ENCODE measurements at places on chromosomes 6 and 20.
A peak's percentile ranks its signal among the peaks of the same experiment; 100 is the strongest.

- no peak for DNase-seq
Measured at GRCh38 chr6:1838604-1839213, 229.0 kb downstream of the FOXC1 start.

- no peak for DNase-seq
Measured at GRCh38 chr6:170358496-170358895, 51.9 kb downstream of the FAM120B start.

DNA sequence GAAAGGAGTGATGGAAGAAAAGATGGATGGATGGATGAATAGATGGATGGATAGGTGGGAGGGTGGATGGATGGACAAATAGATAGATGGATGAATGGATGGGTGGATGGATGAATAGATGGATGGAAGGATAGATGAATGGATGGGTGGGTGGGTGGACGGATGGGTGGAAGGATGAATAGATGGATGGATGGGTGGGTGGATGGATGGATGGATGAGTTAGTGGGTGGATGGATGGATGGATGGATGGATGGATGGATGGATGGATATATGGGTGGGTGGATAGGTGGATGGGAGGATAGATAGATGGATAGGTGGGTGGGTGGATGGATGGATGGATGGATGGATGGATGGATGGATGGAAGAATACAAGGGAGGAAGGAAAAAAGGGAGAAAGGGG, 82.2 kb downstream of the ATXN1 start:
- DNase-seq, result no peak

GRCh38 chr20:21046413-21047070, 59.6 kb downstream of the LINC00237 start:
- no peak for DNase-seq

DNA sequence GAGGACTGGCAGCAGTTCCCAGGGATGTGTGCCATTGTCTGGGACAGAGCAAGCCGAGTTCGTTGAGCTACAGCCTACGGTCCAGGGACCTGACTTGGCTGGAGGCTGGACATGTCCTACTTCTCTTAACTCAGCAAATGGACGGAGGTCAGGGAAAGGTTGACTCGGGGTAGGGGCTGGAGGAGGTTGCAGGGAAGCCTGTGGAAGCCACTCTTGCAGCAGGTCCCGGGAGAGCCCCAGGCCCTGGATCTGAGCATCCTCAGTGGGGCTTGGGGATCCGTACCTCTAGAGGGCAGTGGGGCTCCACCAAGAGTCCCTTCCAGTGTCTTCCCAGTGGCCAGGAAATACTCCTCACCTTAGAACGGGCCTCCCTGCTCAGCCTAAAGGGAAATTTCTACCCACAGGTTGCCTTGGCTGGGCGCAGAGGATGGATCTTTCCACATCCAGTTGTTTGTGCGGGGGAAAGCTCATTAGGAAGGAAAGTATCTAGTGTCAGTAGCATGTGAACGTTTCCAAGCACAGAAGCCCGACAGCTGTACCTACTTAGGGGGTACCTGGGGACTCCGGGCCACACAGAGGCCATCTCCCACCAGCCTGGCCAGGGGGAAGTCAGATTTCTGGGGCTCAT, 170.2 kb downstream of the NFATC2 start:
- peak; percentile 65 for DNase-seq

DNA sequence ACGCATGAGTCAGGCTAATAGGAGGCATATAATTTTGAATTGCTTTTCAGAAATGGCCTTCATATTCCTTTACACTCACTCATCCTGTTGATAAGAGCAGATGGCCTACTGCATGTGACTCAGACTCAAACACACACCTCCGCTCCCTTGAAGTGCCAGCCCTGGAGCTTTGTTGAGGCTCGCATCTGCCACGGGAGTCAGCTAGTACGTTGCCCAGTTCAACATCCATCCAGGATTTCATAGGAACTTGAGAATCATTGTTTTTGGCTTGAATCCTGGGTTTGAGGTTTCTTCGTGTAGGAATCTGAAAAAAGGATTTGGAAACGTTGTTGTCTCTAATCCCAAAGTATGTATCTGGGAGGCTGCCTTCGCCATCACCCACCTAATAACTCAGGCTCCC, 87.4 kb upstream of the JAG1 start:
- DNase-seq, result no peak

DNA sequence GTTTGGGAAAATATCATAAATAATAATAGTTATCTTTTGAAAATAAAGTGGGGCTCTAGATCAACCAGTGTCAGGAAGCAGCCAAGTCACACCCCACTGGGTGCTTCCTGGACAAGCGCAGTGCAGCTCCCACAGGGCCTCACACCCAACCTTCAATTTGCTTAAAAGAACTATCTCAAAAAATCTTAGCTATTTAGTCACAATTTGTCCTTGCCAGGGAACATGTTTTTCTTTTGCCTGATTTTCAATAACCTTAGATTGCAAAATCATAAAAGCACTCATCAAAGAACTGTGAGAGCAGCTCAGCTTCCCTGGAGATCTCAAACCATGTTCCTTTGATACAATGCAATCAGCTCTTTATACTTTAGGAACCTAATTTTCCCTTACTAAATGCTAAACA, 1.6 kb upstream of the NCOA7 start:
- DNase-seq, result peak; percentile 52

DNA sequence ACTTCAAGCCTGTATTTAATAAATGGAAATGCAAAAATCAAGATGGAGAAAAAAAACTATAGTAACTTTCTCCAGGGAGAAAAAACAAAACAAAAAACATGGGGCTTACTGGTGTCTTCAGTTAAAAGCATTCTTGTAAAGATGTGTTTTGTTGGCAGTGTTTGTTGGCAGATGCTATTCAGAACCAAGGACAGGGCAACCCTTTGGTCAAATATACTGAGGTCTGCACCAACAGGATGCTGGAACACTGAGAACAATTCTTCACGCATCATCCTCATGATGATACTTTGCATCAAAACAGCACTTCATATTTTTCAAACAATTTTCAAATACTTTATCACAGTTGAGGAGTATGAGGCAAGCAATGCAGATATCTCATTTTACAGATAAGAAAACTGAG, 63.7 kb upstream of the CBLN4 start:
- no peak for DNase-seq

- DNase-seq, result no peak
Measured at GRCh38 chr6:53358440-53359094, 9.8 kb upstream of the ELOVL5 start.

GRCh38 chr6:166855416-166855815, 100.9 kb downstream of the RNASET2 start:
- no peak for DNase-seq

Measured in CD8-positive, alpha-beta T cell (primary cell).